ENCODE measurements at places on chromosomes 12 and 14. TPM values are rescaled to one million over a fixed set of nuclear protein-coding genes. Genes with fewer than 3 reads are reported as not detected.

GRCh38 chr12:125346362-125346761 is 281.1 kb downstream of the AACS start:
- DNase-seq: no peak

GRCh38 chr14:92258934-92259333 is 64.0 kb upstream of the SLC24A4 start:
- no peak for DNase-seq

- no peak for DNase-seq
These were observed 5.1 kb downstream of the PKP2 start for GRCh38 chr12:32891526-32891925.

DNA sequence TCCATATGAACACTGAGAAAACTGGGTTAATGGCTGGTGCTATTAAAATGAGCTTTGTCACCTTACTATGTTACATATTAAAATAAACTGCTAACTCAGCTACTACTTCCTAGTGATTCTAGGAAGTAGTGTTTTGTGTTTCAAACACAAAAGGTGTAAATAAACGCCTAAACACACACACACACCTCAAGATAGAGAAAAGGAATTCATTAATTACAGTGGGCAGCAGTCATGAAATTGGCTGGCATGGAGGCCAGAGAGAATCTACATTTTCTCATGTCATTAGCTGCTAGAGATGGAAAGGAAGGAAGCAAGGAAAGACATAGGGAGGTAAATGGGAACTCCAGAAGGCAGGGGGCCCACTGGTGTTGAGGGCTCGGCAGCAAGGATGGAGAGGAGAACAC is 787 bp upstream of the PRMT5 start:
- DNase-seq: peak; percentile 50

- no peak for DNase-seq
These were observed 36.4 kb upstream of the HNF1A start for GRCh38 chr12:120941846-120942405.

GRCh38 chr12:62692884-62693283 is 226.3 kb downstream of the MON2 start:
- no peak for DNase-seq

- no peak for DNase-seq
These were observed 74.9 kb downstream of the CRADD start for GRCh38 chr12:93751864-93752610.

Gene SLC39A2
- 3.0 TPM for polyA plus RNA-seq

Gene NYNRIN
- polyA plus RNA-seq: 40.4 TPM

Gene ADCK1
- 11.3 TPM for polyA plus RNA-seq

Gene FMNL3
- polyA plus RNA-seq: 40.1 TPM

Gene BDKRB1
- polyA plus RNA-seq: 0.26 TPM

Gene ADAM21
- 0.28 TPM for polyA plus RNA-seq

Gene LRRK2
- 38.1 TPM for polyA plus RNA-seq

Gene KRT82
- not detected for polyA plus RNA-seq

Gene EEF1AKMT3
- polyA plus RNA-seq: 11.7 TPM

Gene NANOG
- polyA plus RNA-seq: 0.11 TPM

Measured in right renal cortex interstitium (tissue), 3 donors.